ENCODE measurements at places on chromosomes 3 and 15.

DNA sequence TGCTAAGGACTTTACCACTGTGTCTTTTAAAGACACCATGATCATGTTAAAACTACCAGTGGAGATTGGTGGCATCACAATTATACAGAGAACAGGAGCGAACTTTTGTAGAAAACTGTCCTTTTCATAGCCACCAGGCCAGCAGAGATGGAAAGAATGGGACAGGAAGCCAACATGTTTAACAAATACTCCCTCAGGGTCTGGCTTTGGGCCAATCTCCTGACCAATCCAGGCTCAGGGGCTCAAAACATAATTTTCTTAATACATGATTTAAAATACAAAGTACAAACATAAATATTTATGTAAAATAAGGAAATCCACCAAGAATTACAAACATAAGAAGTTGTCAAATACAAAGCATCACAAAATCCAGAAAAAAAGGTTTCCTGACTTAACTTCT, 266.0 kb downstream of the VPS13C start:
- no peak for DNase-seq

DNA sequence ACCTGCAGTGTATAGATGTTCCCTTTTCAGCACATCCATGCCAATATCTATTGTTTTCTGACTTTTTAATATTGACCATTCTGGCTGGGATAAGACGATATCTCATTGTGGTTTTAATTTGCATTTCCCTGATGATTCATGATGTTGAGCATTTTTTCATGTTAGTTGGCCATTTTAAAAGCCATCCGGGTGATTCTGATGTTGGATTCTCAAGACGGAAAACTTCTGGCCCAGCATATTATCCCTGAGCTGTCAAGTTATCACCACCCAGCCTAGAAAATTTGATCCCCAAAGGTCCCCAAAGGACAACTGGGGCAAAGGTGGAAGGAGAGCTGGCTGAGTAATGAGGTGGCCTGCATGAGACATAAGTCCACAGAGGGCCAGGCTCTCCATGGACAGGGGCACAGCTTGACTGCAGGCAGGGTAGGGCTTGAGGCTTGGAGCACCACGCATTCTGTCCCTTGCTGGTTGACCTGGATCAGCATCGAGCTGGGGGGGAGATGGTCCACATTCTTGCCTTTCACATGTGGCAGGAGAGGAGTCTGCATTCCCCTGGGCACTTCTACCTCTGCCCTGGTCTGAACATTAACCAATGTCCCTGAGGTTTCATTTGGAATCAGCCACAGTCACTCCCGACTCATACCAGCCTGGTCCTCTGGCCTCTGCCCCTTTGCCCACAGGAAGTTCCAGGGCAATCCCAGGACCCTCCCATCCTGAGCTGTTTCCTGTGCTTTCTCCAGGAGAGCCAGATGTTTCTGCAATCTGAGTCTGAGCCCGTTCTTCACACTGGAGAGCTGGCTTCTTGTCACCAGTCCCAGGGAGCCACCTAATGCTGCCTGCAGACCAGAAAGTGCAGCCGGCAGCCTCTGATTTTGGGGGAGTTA, 69.2 kb downstream of the ISG20 start:
- no peak for DNase-seq

DNA sequence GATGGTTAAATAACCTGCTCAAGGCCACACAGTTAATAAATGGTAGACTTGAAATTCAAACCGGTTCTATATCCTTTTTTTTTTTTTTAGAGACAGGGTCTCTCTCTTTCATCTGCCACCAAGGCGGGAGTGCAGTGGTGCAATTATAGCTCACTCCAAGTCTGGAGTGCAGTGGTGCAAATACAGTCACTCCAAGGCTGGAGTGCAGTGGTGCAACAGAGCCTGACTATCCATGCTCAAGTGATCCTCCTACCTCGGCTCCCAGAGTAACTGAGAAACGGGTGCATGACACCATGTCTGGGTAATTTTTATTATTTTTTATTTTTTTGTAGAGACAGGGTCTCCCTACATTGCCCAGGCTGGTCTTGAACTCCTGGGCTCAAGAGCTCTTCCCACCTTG, 23.4 kb downstream of the DPP8 start:
- no peak for DNase-seq

- no peak for DNase-seq
Observed at GRCh38 chr3:114319453-114319852, 25.6 kb downstream of the TIGIT start.

- DNase-seq = no peak
Observed at GRCh38 chr3:143896486-143896885, 48.2 kb upstream of the SLC9A9 start.

DNA sequence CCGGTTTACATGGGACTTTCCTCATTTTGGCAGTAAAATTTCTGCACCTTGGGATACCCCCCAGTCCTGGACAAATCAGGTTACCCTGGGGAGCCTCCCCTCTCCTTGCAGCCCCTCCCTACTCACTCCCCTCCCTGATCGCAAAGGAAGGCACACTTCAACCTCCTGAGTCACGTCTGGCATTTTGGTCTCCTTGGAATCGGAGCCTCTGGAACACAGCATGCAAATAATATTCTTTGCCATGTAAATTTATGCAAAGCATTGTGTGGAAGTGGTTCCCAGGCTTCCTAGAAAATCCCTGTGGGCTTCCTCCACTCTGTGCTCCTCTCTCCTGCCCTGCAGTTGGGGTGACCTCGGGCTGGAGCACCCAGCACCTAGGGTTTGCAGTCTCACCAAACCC, 11.6 kb downstream of the SCN5A start:
- no peak for DNase-seq

Data from stimulated activated CD8-positive, alpha-beta memory T cell treated with anti-CD3 and anti-CD28 coated beads, Interleukin-7, amount 100 ng/mL, for 1 hour (primary cell).